ENCODE measurements at places on chromosomes 6 and 20. TPM values are rescaled to one million over a fixed set of nuclear protein-coding genes. Genes with fewer than 3 reads are reported as not detected.

NT5E gene
- 7.2 TPM for total RNA-seq

SLC26A8 gene
- total RNA-seq: not detected

MAS1 gene
- total RNA-seq: not detected

ADISSP gene
- total RNA-seq: 27.8 TPM

ENPP5 gene
- 0.07 TPM for total RNA-seq

AGER gene
- total RNA-seq: 47.1 TPM

RNF182 gene
- not detected for total RNA-seq

C20orf144 gene
- 0.15 TPM for total RNA-seq

DNA sequence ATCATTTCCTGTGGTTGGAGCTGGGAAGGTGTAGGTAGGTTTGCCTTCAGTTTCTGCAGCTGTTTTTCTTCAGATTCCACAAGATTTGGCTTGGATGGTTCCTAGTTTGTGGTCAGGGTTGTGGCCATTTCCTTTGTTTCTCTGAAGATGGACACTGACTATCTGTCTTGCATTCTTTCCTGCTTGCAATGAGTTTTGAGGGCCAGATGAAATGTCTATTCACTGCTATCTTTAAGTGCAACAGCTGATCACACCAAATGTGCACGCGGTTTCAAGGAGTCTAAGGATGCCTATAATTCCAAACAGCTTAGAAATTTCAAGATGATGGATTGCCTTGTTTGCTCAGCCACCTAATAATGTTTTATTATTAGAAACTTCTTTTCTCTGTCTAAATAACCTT is 28.4 kb downstream of the IL20RA start:
- H3K27me3 ChIP-seq: peaks cover 61% of the 10 kb centered on the region
- H3K4me3 ChIP-seq: no peak overlapping the region
- DNase-seq: no peak
- H3K27ac ChIP-seq: no peak overlapping the region
- H3K36me3 ChIP-seq: no peaks in the 10 kb centered on the region

GRCh38 chr6:111228094-111228493 is 140.8 kb downstream of the SLC16A10 start:
- H3K27me3 ChIP-seq: no peaks in the 10 kb centered on the region
- no peak overlapping the region for H3K27ac ChIP-seq
- no peaks in the 10 kb centered on the region for H3K4me1 ChIP-seq
- no peak overlapping the region for H3K4me3 ChIP-seq

GRCh38 chr6:156563714-156564113 is 213.5 kb upstream of the ARID1B start:
- peaks cover 7% of the 10 kb centered on the region for H3K4me1 ChIP-seq
- no peak for DNase-seq
- H3K36me3 ChIP-seq: no peaks in the 10 kb centered on the region
- H3K4me3 ChIP-seq: no peak overlapping the region

DNA sequence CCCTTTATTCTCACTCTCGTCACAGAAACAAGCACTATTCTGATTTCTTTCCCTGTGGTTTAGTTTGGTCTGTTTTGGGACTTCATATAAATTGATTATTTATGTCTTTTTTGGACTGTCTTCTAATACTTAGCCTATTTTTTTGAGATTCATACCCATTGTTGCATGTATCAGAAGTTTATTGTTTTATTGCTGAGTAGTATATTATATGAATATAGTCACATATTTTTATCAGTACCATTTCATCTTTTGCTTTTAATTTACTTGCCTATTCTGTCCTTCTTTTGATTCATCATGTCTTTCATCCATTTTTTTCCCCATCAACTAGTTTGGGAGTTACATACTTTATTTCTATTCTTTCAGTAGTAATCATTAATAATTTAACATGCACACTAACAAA is 112.0 kb downstream of the ID4 start:
- no peaks in the 10 kb centered on the region for H3K4me1 ChIP-seq
- H3K36me3 ChIP-seq: no peaks in the 10 kb centered on the region
- no peak overlapping the region for H3K4me3 ChIP-seq
- DNase-seq: no peak
- H3K27me3 ChIP-seq: peaks cover 3% of the 10 kb centered on the region

DNA sequence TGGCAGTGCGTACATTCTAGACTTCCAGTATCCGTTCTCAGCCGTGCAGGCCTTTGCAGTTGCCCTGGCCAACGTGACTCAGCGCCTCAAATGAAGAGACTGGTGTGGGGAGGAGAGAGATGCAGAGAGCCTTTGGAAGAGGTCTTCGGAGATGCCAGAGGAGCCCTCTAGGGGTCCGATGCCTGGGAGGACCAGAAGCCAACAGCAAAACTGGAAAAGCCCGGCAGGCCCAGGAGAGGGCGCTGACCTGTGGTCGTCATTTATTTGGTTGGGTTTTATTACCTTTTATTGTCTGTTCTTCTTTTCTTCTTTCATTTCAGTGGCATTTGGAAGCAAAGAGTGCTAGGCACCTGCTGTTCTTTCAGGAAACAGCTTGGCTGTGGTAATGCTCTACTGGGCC is 53.3 kb upstream of the TMEM181 start:
- H3K27ac ChIP-seq: no peak overlapping the region
- no peak overlapping the region for H3K4me3 ChIP-seq
- no peaks in the 10 kb centered on the region for H3K27me3 ChIP-seq
- H3K4me1 ChIP-seq: no peaks in the 10 kb centered on the region

GRCh38 chr6:47308198-47308517 is 1.5 kb downstream of the TNFRSF21 start:
- no peak overlapping the region for H3K27ac ChIP-seq
- H3K4me1 ChIP-seq: peaks cover 10% of the 10 kb centered on the region
- DNase-seq: no peak
- H3K36me3 ChIP-seq: no peaks in the 10 kb centered on the region

GRCh38 chr6:79635232-79635543 is 4.1 kb downstream of the SH3BGRL2 start:
- no peak for DNase-seq
- H3K27ac ChIP-seq: no peak overlapping the region
- H3K27me3 ChIP-seq: peaks cover 46% of the 10 kb centered on the region
- H3K4me1 ChIP-seq: peaks cover 9% of the 10 kb centered on the region

DNA sequence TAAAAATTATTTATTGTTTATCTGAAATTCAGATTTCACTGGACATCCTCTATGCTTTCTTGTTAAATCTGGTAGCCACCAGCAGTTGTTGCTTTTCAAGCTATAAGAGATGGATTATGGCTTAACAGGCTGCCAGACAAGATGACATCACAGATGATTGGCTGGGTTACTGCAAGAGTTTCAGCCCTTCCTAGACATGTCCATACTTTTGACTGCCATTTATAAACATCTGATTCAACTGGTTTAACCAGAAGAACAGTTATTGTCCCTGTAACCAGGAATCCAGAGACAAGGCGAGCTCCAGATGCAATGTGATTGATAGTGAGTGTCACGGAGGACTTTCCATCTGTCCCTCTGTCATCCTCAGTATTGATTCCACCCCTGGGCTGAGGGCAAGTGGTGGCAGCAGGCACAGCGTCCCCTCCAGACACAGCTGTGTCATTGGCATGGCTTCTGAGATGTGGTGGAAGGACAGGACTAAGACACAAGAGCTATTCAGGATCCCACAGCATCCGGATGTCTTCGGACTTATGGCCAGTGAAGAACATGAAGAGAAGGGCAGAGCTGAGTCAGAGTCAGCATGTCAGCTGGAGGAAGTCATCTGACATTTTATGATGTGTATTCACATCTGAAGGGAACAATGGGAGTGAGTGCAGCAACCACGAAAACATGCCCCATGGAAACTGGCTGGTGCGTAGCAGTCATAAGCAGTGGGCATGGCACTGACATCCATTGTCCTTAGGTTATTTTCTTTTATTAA is 284.5 kb upstream of the CDYL start:
- H3K27ac ChIP-seq: no peak overlapping the region
- H3K4me3 ChIP-seq: no peak overlapping the region
- H3K36me3 ChIP-seq: no peaks in the 10 kb centered on the region
- no peaks in the 10 kb centered on the region for H3K4me1 ChIP-seq
- DNase-seq: no peak

DNA sequence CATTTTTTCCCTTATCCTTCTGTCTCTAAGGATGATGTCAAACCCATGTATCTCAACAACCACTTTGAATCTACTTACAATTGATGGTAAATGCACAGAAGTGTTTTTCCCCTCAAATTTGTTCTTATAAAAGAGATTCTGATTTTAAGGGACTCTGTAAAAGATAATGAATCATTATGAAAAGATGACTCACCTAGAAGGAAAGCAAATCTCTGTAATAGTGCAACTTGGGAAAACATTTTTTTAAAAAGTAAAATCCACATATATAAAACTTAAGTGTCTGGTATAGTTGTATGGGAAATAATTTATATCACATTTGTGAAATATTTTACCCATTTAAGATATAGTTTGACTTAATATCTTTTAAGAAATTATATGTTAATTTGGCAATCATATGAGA is 137.0 kb downstream of the TINAG start:
- no peak for DNase-seq
- no peaks in the 10 kb centered on the region for H3K27me3 ChIP-seq
- H3K4me1 ChIP-seq: no peaks in the 10 kb centered on the region
- no peaks in the 10 kb centered on the region for H3K36me3 ChIP-seq
- no peak overlapping the region for H3K27ac ChIP-seq

Data from activated CD4-positive, alpha-beta T cell treated with anti-CD3 and anti-CD28 coated beads, Interleukin-2, amount 10 ng/mL, durations not matched to agents 7 days and 5 days (primary cell).